Daoy (cell line): ENCODE measurements at places on chromosomes 2 and 18. TPM values are rescaled to one million over a fixed set of nuclear protein-coding genes. Genes with fewer than 3 reads are reported as not detected.

GRCh38 chr2:181575650-181576025 is 81.3 kb downstream of the CERKL start:
- no peak for DNase-seq

GRCh38 chr2:238171575-238172187 is 12.9 kb downstream of the ERFE start:
- no peak for DNase-seq

GRCh38 chr18:21262244-21262643 is 20.2 kb downstream of the GREB1L start:
- no peak for DNase-seq

- DNase-seq, result peak; percentile 61
Observed at GRCh38 chr2:101113441-101114267, 37.5 kb downstream of the TBC1D8 start.

- no peak for DNase-seq
Observed at GRCh38 chr2:139867601-139868226, 1087.5 kb upstream of the NXPH2 start.

Gene UGT1A3
- total RNA-seq, result not detected in 2 replicates

- no peak for DNase-seq
Observed at GRCh38 chr2:222313816-222314215, 15.0 kb upstream of the PAX3 start.

GRCh38 chr2:56155188-56155587 is 28.6 kb upstream of the CCDC85A start:
- DNase-seq, result no peak

DNA sequence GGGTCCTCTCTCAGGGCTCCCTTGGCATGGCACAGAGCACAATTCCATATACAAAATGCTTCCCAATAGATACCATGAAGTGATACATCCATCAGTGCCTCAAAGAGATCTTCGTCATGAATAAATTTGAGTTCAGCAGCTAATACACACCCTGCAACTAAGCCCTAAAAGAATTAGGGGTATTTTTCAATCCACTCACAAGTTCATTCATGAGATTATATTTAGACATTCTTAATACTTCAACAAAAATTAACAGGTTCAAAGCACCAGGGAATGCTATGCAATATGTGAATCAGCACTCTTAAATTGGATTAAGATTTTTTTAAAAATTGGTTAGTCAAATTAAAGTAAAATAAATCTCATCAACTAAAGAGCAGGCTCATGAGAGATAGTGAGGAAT is 79.7 kb downstream of the PID1 start:
- DNase-seq, result no peak

Gene BOLL
- not detected in 2 replicates for total RNA-seq
